Esophagus (tissue), 2 donors: ENCODE measurements at places on chromosomes 2 and 18. TPM values are rescaled to one million over a fixed set of nuclear protein-coding genes. Genes with fewer than 3 reads are reported as not detected.

The CRACDL gene
- polyA plus RNA-seq = 9.1 TPM

The COMMD1 gene
- 49.2 TPM for polyA plus RNA-seq

The GRP gene
- not detected for polyA plus RNA-seq

The CAD gene
- 18.3 TPM for polyA plus RNA-seq

The MBOAT2 gene
- 41.8 TPM for polyA plus RNA-seq

The MFSD6 gene
- 30.5 TPM for polyA plus RNA-seq

The ZNF2 gene
- 0.90 TPM for polyA plus RNA-seq

The ANKRD30B gene
- polyA plus RNA-seq = not detected

The RNF125 gene
- polyA plus RNA-seq = 1.2 TPM

The HOXD9 gene
- 2.4 TPM for polyA plus RNA-seq

The ABCG5 gene
- 0.01 TPM for polyA plus RNA-seq

The USP40 gene
- 29.9 TPM for polyA plus RNA-seq

The MYL1 gene
- polyA plus RNA-seq = not detected

The SDC1 gene
- 239 TPM for polyA plus RNA-seq

The C2orf78 gene
- polyA plus RNA-seq = not detected

The IL37 gene
- 0.06 TPM for polyA plus RNA-seq

The CIB4 gene
- polyA plus RNA-seq = not detected

The TWIST2 gene
- 1.8 TPM for polyA plus RNA-seq

The DSG4 gene
- polyA plus RNA-seq = 0.01 TPM

The CCDC150 gene
- polyA plus RNA-seq = 2.6 TPM

The INPP5D gene
- 5.6 TPM for polyA plus RNA-seq

The RFX8 gene
- 0.08 TPM for polyA plus RNA-seq

The INHA gene
- polyA plus RNA-seq = 0.24 TPM

The GAL3ST2 gene
- polyA plus RNA-seq = 0.02 TPM

The UBE2E3 gene
- polyA plus RNA-seq = 21.3 TPM

The EDAR gene
- 1.3 TPM for polyA plus RNA-seq

The PIEZO2 gene
- 0.66 TPM for polyA plus RNA-seq

The PSMA8 gene
- 0.04 TPM for polyA plus RNA-seq

The SLC40A1 gene
- polyA plus RNA-seq = 5.5 TPM

The EPB41L3 gene
- polyA plus RNA-seq = 28.7 TPM

The TMEM131 gene
- polyA plus RNA-seq = 9.9 TPM

The IL18R1 gene
- 0.83 TPM for polyA plus RNA-seq

The GPR45 gene
- polyA plus RNA-seq = not detected

The NTSR2 gene
- polyA plus RNA-seq = not detected

The TGFA gene
- 16.3 TPM for polyA plus RNA-seq

The MC4R gene
- polyA plus RNA-seq = not detected

The PAIP2B gene
- 4.7 TPM for polyA plus RNA-seq

The NAT8 gene
- not detected for polyA plus RNA-seq

The CETN1 gene
- not detected for polyA plus RNA-seq

The UGT1A10 gene
- polyA plus RNA-seq = 10.8 TPM

The OTOS gene
- not detected for polyA plus RNA-seq

The ME2 gene
- polyA plus RNA-seq = 7.3 TPM

The ITPRIPL1 gene
- polyA plus RNA-seq = 0.84 TPM
